ENCODE measurements at places on chromosomes 16 and 17.

DNA sequence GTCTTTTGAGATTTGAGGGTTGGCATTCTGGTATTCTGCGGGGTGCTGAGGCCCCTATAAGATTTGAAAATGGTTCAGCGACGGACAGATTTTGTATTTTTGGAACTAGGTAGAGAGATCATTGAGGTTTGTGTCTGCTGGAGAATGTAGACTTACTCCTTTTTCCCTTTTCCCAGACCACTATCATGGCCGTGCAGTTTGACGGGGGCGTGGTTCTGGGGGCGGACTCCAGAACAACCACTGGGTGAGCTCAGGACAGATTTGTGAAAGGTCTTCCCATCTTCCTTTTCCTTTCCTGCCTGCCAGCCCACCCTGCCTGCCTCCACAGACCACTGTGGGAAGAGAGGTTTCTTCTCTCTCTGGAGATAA lies 572 bp downstream of the PSMB6 start:
- no peak for DNase-seq

- DNase-seq: no peak
Measured at GRCh38 chr17:64425191-64425590, 23.7 kb upstream of the MILR1 start.

- DNase-seq: no peak
Measured at GRCh38 chr17:74345433-74346241, 16.0 kb downstream of the BTBD17 start.

DNA sequence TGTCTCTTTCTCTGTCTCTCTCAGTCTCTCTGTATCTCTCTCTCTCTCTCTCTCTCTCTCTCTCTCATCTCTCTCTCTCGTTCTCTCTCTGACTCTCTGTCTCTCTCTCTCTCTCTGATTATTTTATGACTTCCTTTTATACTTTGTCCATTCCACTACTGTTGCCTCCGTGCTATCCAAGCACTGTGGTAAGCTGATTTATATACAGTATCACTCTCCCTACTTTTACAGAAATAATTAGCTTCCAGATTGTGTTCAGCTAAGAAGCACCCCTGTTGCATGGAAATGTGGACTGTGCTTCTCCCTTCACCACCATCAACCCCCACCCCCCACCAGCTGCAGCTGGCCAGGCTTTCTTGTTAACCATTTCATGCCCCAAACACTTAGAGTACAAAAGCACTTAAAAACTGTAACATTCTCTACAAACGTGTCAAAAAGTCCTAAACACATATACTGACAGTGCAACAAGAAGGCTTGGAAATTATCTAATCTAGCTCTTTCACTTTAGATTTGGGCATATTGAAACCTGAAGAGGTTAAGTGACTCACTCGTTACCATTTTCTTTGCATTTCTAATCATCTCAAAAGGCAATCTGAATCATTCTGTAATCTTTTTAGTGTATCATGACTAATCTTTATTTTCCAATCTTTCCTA lies 11.6 kb upstream of the TMEM100 start:
- no peak for DNase-seq

DNA sequence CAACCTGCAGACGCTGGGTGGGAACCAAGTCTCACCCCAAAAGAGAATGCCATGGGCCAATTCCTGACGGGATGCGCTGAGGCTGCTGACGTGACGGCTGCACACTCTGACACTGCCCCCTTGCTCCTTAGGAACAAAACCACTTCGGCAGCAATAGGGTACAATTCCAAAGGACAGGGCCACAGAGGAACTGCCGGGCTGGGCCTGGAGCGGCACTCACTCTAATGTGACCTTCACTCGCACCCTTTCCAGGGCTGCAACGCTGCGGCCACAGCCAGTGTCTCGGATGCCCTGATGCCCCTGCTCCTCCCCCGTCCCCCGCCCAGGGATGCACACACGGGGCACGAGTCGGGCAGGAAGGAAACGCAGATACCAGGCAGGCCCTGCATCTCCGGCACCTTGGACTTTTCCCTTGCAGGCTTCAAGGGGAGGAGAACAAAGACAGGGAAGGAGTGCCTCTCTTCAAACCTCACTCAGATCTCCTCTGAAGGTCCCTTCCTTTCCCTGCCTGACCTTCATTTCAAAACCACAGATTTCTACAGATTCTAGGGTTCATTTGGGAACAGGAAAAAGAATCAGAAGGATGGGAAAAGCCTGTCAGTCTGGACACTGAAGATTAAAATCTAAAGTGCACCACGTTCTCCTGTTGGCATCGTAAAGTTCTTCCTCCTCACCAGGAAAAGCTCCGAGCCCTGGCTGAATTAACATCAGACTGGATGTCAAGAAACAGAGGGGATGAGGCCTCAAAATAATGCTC lies 2.3 kb downstream of the PITPNA start:
- DNase-seq: no peak

GRCh38 chr17:70484050-70484449 lies 314.7 kb downstream of the KCNJ2 start:
- no peak for DNase-seq

DNA sequence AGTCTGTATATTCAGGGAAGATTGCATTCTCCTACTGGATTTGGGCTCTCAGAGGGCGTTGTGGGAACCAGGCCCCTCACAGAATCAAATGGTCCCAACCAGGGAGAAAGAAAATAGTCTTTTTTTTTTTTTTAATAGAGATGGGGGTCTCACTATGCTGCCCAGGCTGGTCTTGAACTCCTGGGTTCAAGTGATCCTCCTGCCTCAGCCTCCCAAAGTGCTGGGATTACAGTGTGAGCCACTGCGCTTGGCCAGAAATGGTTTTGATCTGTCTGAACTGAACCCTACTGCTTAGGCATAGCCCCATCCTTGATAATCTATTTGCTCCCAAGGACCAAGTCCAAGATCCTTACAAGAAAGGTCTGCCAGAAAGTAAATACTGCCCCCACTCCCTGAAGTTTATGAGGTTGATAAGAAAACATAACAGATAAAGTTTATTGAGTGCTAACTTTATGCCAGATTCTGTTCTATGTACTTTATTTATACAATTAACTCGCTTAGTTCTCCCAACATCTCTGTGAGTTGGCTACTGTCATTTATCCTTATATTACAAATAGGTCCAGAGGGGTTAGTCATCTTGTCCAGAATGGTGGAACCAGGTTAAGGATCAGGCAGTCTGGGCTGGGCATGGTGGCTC lies 13.5 kb downstream of the G6PC1 start:
- no peak for DNase-seq

DNA sequence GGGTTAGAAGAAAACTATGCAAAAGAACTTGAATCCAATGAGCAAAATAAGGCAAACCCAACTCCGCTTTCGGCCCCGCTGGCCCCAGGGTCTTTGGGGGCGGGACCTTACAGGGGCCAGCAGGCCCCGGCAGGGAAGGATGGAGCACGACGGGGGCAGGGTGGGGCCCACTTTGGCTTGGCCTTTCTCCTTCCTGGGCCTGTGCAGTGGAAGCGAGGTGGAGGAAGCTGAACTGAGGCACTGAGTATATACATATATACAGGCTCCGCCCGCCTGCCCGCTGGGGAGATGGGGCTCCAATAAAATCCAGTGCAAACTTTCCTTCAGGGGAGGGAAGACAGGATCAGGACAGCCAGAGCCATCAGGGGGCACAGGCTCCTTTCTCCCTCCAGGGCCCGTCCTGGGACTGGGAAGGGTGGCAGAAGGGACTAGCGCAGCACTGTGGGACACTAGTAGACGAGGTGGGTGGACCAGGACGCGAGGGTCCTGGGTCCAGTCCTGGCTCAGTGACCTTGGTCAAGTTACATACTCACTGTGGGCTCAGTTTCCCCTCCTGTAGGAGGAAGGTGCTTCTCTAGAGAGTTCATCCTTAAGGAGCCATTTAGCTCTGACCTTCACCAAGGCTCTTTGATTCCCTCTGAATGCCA lies 20.9 kb upstream of the MPO start:
- DNase-seq: no peak

- no peak for DNase-seq
Measured at GRCh38 chr17:8740486-8740885, 4.2 kb downstream of the CCDC42 start.

DNA sequence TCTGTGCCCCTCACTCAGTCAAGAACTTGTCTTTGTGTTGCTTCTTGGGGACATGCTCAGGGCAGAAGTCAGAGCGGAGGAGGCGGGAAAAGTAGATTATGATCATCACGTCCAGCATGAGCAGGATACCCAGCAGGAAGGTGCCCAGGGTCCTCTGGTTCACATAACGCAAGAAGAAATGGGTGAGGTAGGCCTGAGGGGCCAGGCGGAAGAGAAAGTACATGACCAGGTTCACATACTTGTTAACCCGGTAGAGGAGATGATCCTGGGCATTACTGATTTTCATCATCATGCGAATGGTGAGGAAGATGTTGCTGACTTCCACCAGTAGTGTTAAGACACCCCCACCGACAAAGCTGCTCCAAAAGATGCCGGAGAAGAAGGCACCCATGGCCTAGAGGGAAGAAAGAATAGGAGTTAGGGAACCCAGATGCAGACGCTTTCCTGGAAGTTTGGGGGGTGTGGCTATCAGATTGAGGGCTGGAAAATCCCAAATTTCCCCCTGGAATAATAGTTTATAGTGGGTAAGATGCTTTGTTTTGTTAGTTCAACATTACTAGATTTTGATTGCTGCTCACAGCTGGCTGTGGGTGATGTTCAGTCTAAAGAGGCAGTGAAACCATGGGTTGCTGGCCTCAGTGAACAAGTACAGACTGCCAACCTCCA lies 1.4 kb downstream of the TLCD1 start:
- no peak for DNase-seq

GRCh38 chr16:5024632-5025031 lies 9.1 kb downstream of the NAGPA start:
- no peak for DNase-seq

DNA sequence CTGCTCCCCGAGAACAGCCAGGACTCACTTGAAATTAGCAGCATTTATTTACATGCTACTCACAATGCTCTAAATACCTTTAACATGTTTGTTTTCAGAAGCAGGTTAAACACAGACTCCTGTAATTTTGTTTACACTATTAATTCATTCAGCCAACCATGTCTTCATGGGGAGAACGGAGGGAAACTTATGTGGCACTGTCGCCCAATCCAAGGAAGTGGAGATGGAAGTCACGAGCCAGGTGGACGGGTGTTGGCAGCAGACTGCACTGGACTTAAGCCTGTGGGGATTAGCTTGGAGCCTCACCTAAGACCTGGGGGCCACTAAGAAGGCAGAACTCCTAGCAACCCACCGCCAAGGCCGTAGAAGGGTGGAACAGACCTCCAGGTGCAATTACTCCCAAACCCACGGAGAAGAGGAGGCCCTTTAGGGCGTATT lies 8.8 kb upstream of the GFAP start:
- no peak for DNase-seq

DNA sequence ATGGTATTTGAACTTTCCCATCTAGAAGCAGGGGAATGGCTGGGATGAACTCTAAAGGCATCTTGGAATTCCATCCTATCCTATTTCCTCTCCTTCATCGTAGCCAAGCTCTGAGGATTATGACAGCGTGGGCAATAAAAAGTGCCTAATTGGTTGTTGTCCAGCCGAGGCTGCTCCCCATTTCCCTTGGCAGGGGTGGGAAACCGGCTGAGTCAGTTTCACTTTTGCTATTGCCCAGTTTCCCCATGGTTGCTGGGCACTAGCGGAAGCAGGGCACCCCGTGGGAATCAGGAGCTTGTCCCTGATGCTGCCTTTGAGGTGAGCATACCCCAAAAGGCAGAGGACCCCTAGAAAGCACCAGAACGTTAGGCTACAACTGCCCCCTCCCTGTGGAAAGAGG lies 13.8 kb upstream of the SP2 start:
- DNase-seq: peak; percentile 61

GRCh38 chr16:20613481-20614185 lies 37.5 kb upstream of the ACSM2B start:
- DNase-seq: no peak

DNA sequence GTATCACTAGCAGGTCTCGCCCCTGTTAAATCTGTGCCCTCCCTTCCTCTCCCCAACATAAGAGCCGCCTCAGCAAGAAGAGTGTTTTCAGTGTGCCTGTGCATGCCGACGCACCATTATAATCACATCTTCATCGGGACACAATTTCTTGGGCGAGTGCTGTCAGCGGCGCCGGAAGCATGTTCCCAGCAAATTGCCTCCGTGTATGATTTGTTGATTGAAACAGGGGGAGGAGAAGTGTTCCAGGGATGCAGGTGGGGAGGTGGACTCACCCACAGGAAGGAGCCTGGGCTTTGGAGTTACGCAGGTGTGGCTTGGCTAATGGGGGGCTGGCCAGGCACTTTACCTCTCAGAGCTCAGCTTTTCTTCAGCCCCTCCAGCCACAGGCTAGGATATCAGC lies 53.6 kb downstream of the SPACA3 start:
- no peak for DNase-seq

GRCh38 chr17:46883871-46884520 lies 32.6 kb downstream of the WNT9B start:
- no peak for DNase-seq

- DNase-seq: no peak
Measured at GRCh38 chr16:8892101-8892575, 10.0 kb downstream of the LITAFD start.

- no peak for DNase-seq
Measured at GRCh38 chr17:57577751-57578607, 167.1 kb downstream of the CCDC182 start.

DNA sequence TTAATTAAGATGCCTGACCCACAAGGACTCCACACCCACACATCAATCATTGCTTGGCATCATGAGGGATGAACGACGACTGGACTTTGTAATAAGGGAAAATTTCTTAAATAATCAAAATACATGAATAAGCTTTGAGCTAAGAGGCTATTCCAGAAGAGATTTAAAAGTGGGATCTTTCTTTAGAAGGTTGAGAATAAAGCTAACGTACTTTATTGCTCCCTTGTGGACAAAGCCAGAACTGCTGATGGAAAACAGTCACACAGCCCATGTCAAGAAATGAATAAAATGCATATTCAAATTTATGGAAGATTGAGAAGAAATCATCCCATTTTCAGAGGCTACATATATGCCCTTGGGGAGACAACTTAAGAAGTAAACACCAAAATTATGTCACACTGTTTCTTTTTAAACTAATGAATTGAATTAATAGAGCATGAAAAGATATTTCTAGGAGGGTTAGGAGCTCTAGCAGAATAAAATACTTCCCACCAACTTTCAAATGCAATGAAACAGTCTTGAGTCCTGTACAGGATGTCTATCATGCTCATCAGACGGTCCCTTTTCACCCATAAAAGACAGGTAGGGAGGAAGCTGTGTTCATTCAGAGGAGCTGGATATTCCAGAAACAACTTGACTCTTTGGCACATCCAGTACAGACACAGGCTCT lies 60.2 kb upstream of the PHOSPHO1 start:
- DNase-seq: no peak

- no peak for DNase-seq
Measured at GRCh38 chr17:77666881-77667395, 291.6 kb upstream of the TNRC6C start.

Data from AG09309 (cell line).